Umbilical cord (tissue), 2 donors: ENCODE measurements at places on chromosomes 12 and 14. TPM values are rescaled to one million over a fixed set of nuclear protein-coding genes. Genes with fewer than 3 reads are reported as not detected.

The LRRC43 gene
- 1.7 TPM for total RNA-seq

DNA sequence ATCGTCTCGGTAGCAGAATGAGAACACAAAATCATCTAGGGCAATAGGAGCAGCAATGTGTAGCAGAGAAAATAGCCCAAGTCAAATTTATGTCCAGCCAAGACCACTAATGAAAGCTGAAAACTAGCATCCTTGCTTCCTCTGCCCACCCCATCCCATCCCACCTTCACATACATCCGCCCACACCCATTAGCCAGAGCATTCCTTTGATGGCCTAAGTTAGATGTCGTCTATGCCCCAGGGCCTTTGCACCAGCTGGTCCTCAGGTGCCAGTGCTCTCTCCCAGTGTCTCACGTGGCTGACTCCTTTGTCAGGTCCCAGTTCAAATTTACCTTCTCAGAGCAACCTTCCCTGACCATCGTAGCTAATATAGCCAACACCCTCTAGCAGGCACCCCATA lies 17.8 kb upstream of the PPP2R5C start:
- DNase-seq = no peak

DNA sequence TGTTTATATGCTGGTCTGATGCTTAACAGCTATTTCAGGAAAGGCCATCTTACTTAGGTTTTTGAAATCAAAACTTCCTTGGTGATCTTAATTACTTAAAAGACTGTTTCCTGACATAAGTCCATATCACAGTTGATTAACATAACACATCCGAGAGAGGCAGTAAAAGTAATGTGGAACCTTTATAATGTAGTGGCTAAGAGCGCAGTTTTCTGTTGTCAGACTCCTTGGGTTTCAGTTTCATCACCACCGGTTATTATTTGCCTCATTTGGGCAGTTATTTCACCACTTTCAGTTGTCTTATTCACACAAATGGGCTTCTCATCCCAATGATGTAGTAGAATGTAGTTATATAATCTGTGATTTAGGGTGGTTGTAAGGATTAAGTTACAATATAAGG lies 30.9 kb downstream of the TBC1D15 start:
- no peak for DNase-seq

- no peak for DNase-seq
These were observed 51.0 kb downstream of the SPTLC2 start for GRCh38 chr14:77565289-77565993.

DNA sequence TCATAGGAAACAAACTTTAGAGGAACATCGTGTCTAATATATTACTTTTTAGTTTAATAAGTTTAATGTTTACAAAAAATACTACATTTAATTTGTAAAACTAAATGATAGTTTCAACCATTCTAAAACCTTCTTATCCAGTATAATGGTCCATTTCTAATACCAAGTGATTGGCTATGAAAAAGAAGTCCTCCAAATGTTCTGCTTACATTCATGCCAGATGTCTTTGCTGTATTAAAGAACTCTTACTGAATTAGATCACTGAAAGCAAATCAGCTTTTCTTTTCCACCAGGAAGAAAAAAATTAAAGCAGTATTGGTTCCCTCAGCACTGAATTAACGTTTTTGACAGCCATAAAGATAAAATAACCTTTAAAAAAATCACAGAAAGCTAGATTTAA lies 3.7 kb downstream of the NOVA1 start:
- no peak for DNase-seq

- no peak for DNase-seq
These were observed 27.6 kb downstream of the HELB start for GRCh38 chr12:66329941-66330340.
